ENCODE measurements at places on chromosomes 4 and X. TPM values are rescaled to one million over a fixed set of nuclear protein-coding genes. Genes with fewer than 3 reads are reported as not detected.

NHS gene
- polyA plus RNA-seq: not detected

GRCh38 chr4:43842594-43842993 is 606.0 kb downstream of the KCTD8 start:
- DNase-seq: no peak

- no peak for DNase-seq
Observed at GRCh38 chrX:124223524-124223923, 108.9 kb upstream of the TEX13D start.

GRCh38 chr4:118032691-118033090 is 1.6 kb upstream of the NDST3 start:
- no peak for DNase-seq

- DNase-seq: no peak
Observed at GRCh38 chr4:153661908-153662307, 22.2 kb upstream of the TLR2 start.

GRCh38 chrX:106932960-106933537 is 12.8 kb downstream of the CLDN2 start:
- no peak for DNase-seq

- DNase-seq: no peak
Observed at GRCh38 chrX:115372152-115372551, 82.6 kb downstream of the LUZP4 start.

Measured in HepG2 (cell line).